Right lobe of liver (tissue), 6 donors: ENCODE measurements at places on chromosomes 5 and 9.

- no peak for DNase-seq
These were observed 97.2 kb downstream of the TRIM36 start for GRCh38 chr5:115072266-115073064.

- no peak for DNase-seq
These were observed 477.0 kb upstream of the RGMB start for GRCh38 chr5:98296426-98296825.

DNA sequence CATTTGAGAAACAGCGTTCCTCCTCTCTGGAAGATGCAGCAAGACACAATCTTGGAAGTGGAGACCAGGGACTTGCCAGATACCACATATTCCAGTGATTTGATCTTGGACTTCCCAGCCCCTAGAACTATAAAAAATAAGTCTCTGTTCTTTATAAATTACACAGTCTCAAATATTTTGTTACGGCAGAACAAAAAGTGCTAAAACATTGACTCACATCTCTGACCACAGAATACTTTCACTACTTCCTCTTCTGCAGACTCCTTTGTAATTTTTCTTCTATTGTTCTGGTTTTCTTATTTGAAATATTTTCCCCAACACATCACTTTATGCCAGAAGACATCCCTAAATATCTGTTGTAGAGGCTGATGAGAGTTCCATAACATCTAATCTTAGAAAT is 706.1 kb upstream of the CDH18 start:
- no peak for DNase-seq

DNA sequence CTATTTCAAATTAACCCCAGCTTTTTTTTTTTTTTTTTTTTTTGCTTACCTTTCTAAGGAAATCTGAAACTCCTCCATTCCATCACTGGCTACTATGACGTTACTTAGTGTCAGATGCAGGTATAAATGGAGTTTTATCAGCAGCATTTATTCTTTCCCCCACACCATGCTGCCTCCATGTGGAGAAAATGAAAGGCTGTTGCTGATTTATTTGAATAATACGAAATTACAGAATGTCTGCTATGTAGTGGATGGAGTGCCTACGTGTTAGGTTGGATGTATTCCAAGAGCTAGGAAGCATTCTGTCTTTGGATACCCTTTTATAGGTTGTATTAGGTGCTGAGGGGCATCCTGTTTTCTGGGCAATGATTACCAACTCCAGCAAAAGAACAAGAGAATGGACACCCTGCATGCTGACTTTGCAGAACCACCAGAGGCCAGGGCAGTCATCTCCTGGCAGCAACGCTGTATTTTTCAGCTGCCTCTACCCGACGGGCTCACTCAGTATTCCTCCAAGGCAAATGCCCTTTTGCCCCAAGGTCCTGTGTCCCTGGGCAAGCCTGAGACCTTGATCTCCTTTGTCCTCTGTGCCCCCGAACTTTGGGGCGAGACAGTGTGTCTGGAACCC is 199.5 kb downstream of the ALDH1A1 start:
- DNase-seq, result no peak

- no peak for DNase-seq
These were observed 14.8 kb upstream of the IL33 start for GRCh38 chr9:6200761-6201160.

DNA sequence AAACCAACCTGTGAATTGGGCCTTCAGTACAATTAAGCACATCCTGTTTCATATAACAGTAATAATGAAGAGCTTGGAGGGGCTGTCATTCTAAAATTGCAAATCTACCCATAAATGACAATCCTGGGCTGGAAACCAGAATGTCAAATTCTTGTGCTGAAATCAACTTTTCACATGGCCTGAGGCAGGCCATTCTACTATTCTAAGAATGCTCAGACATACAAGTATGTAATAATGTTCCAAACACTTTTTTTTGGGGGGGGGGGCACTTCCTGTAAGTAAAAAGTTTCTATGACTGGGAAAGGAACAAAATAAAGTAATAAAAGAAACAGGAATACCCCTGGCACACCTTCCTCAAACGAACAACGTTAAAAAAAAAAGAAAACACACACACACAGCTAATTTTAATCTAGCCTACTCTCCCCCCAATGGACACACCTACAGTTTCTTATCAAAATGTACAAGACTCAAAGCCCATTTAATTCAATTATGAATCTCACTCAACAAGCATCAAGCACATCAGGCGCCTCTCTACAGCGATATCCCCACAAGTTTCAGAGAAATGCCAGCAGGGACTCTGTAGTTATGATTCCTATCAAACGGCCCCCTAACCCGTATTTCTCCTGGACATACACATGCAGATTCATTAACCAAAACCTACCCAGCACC is 1.4 kb downstream of the ETF1 start:
- DNase-seq, result no peak

DNA sequence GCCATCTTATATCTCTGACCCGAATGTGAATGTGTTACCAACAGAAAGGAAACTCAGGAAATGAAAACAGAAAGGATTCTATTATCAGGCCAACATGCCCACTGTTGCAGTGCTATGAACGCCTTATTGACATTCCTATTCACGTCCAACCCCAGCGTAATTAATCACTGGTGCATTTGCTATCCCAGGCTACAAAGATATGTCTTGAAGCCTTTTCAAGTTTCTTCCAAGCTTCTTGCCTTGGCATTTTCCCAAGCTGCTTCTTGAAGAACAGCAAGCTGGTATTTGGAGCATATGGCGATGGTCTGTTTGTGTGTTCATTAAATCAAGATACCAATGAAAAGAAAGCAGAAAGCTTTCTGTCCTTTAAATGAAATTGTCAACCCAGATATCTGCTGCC is 579.2 kb upstream of the ZNF462 start:
- DNase-seq, result no peak

GRCh38 chr9:136403538-136403914 is 3.6 kb upstream of the SNAPC4 start:
- no peak for DNase-seq

DNA sequence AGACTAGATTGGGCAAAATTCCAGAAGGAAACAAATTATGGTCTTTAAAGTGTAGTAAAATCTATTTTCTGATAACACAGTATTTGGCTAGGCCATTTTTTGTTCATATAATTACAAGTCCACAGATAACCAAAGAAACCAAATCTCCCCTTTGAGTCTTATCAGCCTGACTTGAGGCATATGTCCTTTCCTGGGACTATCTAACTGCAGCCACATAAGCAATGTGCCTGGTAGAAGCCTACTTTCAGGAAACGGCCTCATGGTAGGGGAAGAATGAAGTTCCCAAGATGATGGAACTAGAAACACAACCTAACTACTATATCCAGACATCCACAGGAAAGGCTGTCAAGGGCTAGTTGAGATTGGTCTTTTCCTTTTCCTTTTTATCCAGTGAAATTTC is 130.0 kb downstream of the PIK3R1 start:
- no peak for DNase-seq

DNA sequence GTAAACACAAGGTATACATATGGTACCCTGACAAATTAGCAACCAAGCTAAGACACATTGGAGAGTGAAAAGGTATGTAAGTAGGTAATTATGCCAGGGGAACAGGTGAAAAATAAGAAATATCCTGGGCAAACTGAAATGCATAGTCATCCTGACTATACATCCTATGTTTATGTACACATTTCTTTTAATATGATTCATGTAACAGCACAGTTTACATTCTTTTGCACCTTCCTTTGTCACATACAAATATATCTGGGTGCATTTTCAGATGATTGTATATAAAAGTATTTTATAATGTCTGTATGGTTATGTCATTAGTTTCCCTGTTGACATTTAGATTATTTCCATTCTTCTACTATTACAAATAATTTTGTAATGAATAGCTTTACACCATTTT is 1146.9 kb downstream of the EFNA5 start:
- no peak for DNase-seq

DNA sequence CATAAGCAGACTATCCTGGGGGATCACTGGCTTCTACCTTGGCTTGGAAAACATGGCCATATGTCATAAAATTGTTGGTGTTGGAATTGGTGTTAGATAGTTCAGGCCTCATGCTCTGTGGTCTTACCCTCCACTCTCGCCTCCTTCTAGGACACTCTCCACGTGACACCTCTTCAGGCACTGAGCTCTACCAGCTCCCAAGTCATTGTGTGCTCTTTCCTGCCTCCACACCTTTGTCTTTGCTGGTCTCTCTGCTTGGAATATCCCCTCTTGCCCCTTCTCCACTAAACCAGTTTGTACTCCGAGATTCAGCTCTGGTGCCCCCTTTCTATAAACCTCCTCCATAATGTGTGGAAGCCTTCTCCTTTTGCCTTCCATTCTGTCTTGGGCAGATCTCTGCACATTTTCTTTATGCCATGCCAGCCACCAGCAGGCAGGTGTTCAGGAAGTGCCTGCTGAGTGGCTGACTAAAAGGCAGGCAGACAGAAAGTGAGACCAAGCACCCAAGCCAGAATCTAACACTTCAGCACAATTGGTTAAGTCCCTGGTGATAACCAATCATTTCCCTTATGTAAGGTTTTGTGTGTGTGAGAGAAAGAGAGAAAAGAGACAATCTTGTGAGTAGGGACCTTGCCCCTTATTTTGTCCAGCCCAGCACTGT is 37.7 kb downstream of the SAR1B start:
- DNase-seq, result no peak

DNA sequence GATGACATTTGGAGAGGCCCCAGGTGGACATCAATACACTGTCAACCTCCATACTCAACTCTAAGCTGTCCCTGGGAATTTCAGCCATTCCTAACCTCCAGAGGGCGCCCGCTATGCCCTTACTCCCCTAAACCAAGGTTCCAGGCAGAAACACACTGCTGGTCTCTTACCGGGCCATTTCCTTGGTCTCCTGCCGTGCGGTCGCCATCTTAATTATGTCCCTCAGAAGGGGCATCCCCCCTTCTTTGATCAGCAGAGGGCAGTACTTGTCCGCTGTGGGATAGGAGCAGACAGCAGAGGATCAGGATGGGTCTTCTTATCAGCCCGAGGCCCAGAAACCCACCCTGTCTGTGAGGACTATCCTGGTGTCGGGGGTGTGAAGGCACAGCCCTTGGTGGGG is 9.3 kb upstream of the ZDHHC12 start:
- DNase-seq, result no peak

GRCh38 chr9:93143830-93144530 is 9.9 kb upstream of the NINJ1 start:
- no peak for DNase-seq

DNA sequence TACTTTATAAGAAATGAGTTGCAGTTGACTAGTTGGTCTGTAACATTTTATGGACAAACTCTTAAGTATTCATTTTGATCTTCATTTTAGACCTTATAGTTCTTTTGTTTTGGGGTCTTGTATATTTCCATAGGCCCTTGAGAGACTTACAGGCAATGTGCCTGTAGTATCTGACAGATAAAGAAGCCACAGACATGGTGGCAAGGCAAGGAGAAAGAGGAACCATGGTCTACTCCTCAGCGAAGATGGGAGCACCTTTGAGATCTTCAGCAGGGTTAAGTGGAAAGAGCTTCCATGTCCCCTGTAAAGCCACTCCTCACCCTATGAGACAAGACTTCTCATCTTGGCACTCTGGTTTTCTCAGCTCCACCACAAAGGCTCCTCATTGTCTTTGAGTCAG is 56.4 kb downstream of the SH3TC2 start:
- DNase-seq, result no peak

- no peak for DNase-seq
These were observed 169.7 kb downstream of the ZDHHC21 start for GRCh38 chr9:14523545-14523944.

- no peak for DNase-seq
These were observed 427.6 kb upstream of the WWC1 start for GRCh38 chr5:167863883-167864282.

GRCh38 chr5:111836426-111836825 is 79.4 kb upstream of the NREP start:
- DNase-seq, result no peak

GRCh38 chr9:91519520-91520277 is 96.1 kb upstream of the NFIL3 start:
- DNase-seq, result no peak

GRCh38 chr5:142095035-142095434 is 13.5 kb upstream of the NDFIP1 start:
- DNase-seq, result no peak
